ENCODE measurements at places on chromosomes 13 and 19. TPM values are rescaled to one million over a fixed set of nuclear protein-coding genes. Genes with fewer than 3 reads are reported as not detected.

Gene PGLYRP1
- not detected for total RNA-seq

Gene SPTBN4
- total RNA-seq = 27.9 TPM

Gene FXYD7
- not detected for total RNA-seq

Gene SLC17A7
- 2.7 TPM for total RNA-seq

Gene TMEM190
- total RNA-seq = 12.9 TPM

- DNase-seq = no peak
- H3K36me3 ChIP-seq = no peaks in the 10 kb centered on the region
- H3K4me3 ChIP-seq = no peak overlapping the region
These were observed 3.6 kb downstream of the TUBB4A start for GRCh38 chr19:6498294-6499036.

- no peak for DNase-seq
- H3K4me3 ChIP-seq = no peak overlapping the region
- H3K27ac ChIP-seq = peak overlapping the region; percentile 93
- no peaks in the 10 kb centered on the region for H3K36me3 ChIP-seq
- H3K27me3 ChIP-seq = no peaks in the 10 kb centered on the region
- H3K4me1 ChIP-seq = peaks cover 96% of the 10 kb centered on the region
These were observed 45.5 kb downstream of the LYL1 start for GRCh38 chr19:13057147-13057572.

DNA sequence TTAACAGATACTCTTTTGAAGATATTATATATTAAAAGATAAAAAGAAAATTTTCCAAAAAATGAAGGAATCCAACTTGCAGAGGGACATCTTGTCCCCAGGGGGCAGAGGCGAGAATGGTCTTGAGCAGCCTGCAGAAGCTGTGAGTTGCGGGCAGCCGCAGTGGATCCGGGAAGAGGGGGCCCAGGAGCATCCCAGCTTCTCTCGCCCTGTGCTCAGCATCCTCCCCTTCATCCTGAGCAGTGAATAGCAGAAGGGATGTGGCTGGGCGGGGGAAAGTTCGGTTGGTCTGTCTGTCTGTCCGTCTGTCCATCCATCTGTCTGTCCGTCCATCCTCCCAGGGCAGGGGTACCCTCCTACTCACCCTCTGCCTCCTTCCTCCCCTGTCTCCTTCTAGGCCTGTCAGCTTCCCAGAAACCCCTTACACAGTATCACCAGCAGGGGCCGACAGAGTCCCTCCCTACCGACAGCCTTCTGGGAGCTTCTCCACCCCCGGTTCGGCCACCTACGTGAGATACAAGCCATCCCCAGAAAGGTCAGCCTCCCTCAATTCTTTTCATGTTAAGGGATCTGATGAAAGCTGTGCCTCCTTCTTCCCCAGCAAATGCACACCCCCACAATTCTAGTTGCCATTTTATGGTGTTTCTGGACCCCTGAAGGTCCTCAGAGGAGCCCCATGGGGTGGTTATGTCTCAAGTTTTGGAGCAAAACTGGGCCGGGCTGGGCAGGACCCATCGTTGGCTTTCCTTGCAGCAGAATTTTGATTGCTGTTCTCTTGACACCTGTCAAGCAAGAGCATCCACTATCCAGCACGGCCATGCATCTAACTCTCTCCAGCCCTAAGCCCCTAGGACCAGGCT lies 81.6 kb downstream of the DPF1 start:
- H3K27ac ChIP-seq = no peak overlapping the region
- no peaks in the 10 kb centered on the region for H3K4me1 ChIP-seq
- no peaks in the 10 kb centered on the region for H3K36me3 ChIP-seq
- H3K4me3 ChIP-seq = no peak overlapping the region

DNA sequence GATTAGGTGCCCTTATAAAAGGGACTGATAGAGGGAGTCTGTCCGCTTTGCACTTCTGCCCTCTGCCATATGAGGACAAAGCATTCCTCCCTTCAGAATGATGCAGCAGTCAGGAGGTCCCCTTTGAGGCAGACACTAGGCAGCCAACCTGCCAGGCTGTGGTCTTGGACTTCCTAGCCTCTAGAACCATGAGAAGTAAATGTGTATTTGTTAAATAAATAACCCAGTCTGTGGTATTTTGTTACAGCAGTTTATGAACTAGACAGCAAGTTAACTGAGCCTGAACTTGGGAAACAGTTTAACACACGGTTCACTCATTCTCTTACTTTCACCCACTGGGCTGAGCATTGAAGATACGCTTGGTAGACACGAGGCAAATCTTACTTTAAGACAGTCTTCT lies 313.2 kb downstream of the UQCRFS1 start:
- H3K4me3 ChIP-seq = no peak overlapping the region
- no peaks in the 10 kb centered on the region for H3K27me3 ChIP-seq
- H3K4me1 ChIP-seq = no peaks in the 10 kb centered on the region

- no peaks in the 10 kb centered on the region for H3K36me3 ChIP-seq
- DNase-seq = no peak
- H3K27ac ChIP-seq = no peak overlapping the region
- no peaks in the 10 kb centered on the region for H3K4me1 ChIP-seq
These were observed 615.8 kb downstream of the DIAPH3 start for GRCh38 chr13:59547950-59548349.

DNA sequence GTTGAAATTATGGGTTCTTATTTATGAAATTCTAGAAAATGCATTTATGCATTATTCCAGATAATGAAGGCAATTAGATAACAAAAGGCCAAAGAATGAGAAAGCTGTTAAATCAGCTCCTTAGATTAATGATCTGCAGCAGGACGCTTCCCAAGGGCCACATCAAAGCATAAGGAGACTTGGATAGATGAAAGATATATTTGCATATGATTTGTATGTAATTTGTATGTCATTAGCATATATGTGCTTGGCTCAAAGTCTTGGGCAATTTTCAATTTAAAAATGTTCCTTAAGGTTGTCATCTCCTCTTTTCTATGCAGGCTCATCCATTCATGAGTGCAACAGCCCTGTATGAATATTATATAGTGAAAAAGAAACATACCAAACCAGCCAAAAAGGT lies 126.8 kb upstream of the IRS2 start:
- no peaks in the 10 kb centered on the region for H3K27me3 ChIP-seq
- no peak for DNase-seq
- H3K27ac ChIP-seq = no peak overlapping the region
- no peaks in the 10 kb centered on the region for H3K4me1 ChIP-seq
- H3K4me3 ChIP-seq = no peak overlapping the region
- no peaks in the 10 kb centered on the region for H3K36me3 ChIP-seq

DNA sequence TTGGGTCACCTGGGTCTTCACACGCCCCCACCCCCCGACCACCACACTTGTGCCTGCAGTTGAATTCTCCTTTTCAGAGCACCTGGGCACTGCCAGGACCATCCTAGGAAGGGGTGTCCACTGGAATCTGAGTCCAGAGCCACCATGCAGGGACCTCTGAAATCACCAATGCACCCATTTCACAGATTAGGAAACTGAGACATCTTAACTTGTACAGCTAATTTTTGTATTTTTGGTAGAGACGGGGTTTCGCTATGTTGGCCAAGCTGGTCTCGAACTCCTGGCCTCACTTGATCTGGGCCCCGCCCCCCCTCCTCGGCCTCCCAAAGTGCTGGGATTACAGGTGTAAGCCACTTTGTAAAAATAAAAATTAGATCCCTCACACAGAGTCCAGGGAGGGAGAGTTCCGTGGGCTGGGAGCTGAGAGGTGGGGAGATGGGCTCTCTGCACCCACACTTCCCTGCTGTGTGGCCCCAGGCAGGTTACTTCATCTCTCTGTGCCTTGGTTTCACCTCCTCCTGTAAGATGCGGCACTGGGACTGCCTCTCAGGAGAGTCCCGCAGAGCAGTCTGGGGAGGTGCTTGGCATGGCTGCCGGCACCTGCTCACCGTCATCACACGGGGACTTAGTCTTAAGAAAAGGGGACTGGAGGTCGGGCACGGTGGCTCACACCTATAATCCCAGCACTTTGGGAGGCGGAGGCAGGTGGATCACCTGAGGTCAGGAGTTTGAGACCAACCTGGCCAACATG lies 45.9 kb upstream of the C19orf12 start:
- H3K4me1 ChIP-seq = no peaks in the 10 kb centered on the region
- H3K36me3 ChIP-seq = no peaks in the 10 kb centered on the region
- no peak overlapping the region for H3K4me3 ChIP-seq

- H3K27me3 ChIP-seq = no peaks in the 10 kb centered on the region
- H3K36me3 ChIP-seq = no peaks in the 10 kb centered on the region
- no peak overlapping the region for H3K27ac ChIP-seq
- no peak for DNase-seq
- H3K4me3 ChIP-seq = no peak overlapping the region
- H3K4me1 ChIP-seq = peaks cover 6% of the 10 kb centered on the region
These were observed 57.3 kb upstream of the POMP start for GRCh38 chr13:28601581-28601980.

- peak; percentile 44 for DNase-seq
- peak overlapping the region; percentile 80 for H3K4me3 ChIP-seq
- H3K36me3 ChIP-seq = no peaks in the 10 kb centered on the region
- peak overlapping the region; percentile 88 for H3K27ac ChIP-seq
These were observed 709 bp downstream of the DPP9 start for GRCh38 chr19:4722671-4723594.

- no peak overlapping the region for H3K27ac ChIP-seq
- no peak overlapping the region for H3K4me3 ChIP-seq
- no peak for DNase-seq
- no peaks in the 10 kb centered on the region for H3K4me1 ChIP-seq
These were observed 15.8 kb upstream of the TUBGCP3 start for GRCh38 chr13:112603641-112604225.

GRCh38 chr19:13044231-13044836 lies 49.1 kb downstream of the NFIX start:
- no peaks in the 10 kb centered on the region for H3K36me3 ChIP-seq
- H3K4me1 ChIP-seq = peaks cover 34% of the 10 kb centered on the region
- H3K27me3 ChIP-seq = no peaks in the 10 kb centered on the region
- H3K4me3 ChIP-seq = no peak overlapping the region
- H3K27ac ChIP-seq = no peak overlapping the region

- no peak for DNase-seq
- no peak overlapping the region for H3K4me3 ChIP-seq
- no peak overlapping the region for H3K27ac ChIP-seq
- no peaks in the 10 kb centered on the region for H3K4me1 ChIP-seq
These were observed 11.7 kb upstream of the PTPRS start for GRCh38 chr19:5352229-5352763.

DNA sequence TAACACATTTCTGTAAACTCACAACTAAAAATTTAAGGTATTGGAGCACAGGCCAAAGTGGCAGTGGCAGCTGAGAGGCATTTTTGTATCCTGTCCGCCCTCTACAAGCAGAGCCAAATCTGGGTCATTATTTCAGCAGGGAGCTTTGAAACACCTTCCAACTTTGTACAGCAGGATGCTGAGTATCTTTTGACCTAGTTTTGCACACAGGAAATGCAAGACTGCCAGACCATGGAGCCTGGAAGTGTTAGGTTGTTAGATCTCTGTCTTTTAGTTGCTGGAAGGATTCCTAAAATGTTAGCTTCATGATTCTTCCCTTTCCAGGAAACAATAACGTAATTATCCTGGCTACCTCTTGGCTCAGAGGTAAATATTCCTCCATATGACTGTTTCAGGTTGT lies 148.6 kb upstream of the ATXN8OS start:
- DNase-seq = no peak
- no peaks in the 10 kb centered on the region for H3K36me3 ChIP-seq
- no peak overlapping the region for H3K4me3 ChIP-seq
- no peak overlapping the region for H3K27ac ChIP-seq
- no peaks in the 10 kb centered on the region for H3K27me3 ChIP-seq
- H3K4me1 ChIP-seq = no peaks in the 10 kb centered on the region

DNA sequence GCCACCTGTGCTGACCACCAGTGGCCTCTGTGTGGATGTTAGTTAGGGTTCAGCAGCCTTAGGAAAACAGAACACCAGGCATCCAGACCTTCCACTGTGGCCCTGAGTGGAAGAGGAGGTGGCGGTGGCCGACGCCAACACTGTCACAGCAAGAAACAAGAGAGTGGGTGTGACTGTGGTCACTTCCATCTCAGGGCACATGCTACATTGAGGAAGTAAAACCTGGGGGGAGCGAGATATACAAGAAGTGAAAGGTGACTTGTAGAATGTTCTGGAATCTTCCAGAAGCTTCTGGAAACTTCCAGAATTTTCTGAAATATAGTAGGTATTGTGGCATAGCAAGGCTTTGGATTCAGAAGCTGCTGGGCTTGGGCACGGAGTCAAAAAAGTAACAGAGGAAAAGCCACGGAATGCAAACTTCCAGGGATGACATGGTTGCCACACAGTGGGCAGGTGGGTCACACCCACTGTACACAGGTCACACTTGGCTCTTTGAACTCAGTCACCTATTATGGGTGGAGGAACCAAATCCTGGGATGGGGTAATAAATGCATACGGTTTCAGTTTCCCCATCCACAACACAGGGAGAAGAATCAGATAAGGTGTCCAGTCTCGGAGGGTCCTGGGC lies 24.3 kb downstream of the GNG7 start:
- no peak overlapping the region for H3K4me3 ChIP-seq
- H3K27me3 ChIP-seq = no peaks in the 10 kb centered on the region
- H3K27ac ChIP-seq = no peak overlapping the region
- no peak for DNase-seq
- peaks cover 9% of the 10 kb centered on the region for H3K4me1 ChIP-seq
- H3K36me3 ChIP-seq = no peaks in the 10 kb centered on the region

DNA sequence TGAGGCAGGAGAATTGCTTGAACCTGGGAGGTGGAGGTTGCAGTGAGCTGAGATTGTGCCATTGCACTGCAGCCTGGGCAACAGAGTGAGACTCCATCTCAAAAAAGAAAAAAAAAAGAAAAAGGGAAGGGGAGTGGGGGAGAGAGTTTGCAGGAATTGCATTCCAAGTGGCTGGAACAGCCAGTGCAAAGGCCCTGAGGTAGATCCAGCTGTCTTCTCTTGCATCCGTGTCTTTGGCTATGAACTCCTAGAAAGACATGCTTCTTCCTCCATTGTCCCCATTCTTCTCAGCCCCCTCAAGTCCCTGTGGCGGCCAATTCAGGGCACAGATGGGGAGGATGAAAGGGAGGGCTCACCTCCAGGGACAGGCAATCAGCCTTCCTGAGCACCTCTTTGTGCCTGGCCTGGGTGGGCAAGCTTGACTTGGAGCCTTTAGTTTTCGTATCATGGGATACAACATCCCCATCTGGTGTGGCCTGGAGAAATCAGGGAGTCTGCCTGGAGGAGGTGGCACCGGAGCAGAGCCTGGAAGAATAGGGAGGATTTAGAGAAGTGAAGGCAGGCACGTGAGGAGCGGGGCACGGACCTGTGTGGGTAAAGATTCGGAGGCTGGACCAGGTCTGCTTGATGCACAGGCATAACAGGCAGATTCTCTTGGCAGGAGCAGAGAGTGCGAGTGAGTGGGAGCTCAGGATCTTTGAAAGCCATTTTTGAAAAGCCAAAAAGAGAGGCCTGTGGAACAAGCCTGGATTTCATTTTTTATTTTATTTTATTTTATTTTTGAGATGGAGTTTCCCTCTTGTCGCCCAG lies 5.0 kb downstream of the ANKRD24 start:
- no peak for DNase-seq
- H3K4me1 ChIP-seq = no peaks in the 10 kb centered on the region
- no peaks in the 10 kb centered on the region for H3K36me3 ChIP-seq
- no peaks in the 10 kb centered on the region for H3K27me3 ChIP-seq
- no peak overlapping the region for H3K4me3 ChIP-seq
- no peak overlapping the region for H3K27ac ChIP-seq

GRCh38 chr19:13127811-13128575 lies 9.9 kb downstream of the NACC1 start:
- no peaks in the 10 kb centered on the region for H3K4me1 ChIP-seq
- H3K36me3 ChIP-seq = no peaks in the 10 kb centered on the region
- H3K27ac ChIP-seq = no peak overlapping the region
- H3K27me3 ChIP-seq = no peaks in the 10 kb centered on the region
- no peak for DNase-seq
- H3K4me3 ChIP-seq = no peak overlapping the region

Data from testis (tissue), 5 donors.